ENCODE measurements at places on chromosomes 7 and 10. TPM values are rescaled to one million over a fixed set of nuclear protein-coding genes. Genes with fewer than 3 reads are reported as not detected.

DNA sequence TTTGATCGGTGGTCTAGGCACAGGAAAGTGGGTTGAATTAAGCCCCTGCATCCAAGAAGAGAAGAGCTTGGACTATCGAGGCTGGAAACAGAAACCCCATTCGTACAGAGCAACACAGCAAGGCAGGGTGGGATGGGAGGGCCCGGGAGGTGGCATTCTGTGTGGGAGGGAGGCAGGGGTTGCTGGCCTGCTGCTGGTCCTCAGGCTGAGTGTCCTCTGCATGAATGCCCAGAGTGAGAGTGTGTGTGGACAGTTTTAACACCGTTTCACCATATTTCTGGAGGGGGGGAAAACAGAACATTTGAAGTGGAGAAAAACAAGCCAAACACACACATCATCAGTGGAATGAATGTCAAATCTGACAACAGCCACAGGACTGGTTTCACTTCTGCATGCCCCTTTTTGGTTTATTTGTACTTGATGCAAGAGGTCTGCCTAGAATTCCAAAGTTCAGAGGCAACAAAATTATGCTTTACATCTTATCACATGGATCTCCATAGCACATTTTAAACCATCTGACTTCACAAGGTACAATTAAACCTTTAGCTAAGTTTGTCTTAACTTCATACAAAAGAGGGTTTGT, 11.1 kb upstream of the ENO4 start:
- no peak for DNase-seq

DNA sequence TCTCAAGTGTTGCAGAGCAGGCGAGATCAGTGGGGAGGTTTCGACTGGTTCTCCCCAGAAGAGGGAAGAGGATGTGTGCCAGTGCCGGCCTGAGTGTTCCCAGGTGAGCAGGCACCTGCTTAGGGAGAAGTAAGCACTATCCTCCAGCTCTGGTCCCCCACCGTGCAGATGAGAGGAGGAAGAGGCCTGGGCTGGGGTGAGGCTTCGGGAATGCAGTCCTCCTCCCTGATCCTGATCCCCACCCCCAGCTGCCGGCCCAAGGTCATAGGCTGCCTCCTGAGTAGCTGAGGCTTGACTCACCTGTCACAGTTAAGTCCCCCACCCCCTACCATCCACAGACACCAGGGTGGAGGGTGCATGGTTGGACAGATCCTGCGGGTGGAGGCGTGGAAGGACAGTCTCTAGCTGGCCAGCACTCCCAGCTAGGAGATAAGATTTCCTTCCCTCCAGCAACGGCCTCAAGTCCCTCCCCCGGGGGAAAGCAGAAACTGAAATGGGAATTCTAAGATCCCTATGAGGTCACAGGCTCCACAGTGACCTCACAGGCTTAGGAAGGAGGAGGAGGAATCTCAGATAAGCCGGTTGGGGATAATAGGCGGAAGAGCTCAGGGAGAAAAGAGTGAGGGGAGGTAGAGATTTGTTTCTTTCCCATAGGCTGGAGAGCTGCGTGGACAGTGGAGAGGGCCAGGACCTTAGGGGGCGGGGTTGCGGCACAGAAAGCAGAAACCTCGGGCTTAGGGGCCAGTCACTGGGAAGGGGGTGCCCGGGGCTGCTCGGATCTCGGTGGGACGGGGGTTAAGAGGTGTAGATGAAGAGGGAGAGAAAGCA, 1.0 kb downstream of the LRCH4 start:
- DNase-seq, result no peak

DNA sequence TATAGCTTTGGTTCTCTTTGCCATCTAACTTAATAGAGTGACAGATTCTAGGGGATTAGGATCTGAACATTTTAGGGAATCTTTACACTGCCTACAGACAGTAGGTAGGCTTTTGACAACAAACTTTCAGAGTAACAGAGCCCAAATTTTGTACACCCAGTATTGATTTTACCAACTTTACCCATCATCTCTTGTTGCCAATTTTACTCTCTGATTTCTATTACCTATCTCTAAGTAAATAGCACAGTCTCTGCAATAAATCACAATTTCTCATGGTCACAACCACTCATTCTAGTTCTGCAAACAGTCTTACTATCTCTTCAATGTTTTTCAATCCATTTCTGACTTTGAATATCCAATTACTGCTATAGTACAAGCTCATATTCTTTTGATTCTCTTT, 1097.6 kb upstream of the PHF14 start:
- no peak for DNase-seq

DNA sequence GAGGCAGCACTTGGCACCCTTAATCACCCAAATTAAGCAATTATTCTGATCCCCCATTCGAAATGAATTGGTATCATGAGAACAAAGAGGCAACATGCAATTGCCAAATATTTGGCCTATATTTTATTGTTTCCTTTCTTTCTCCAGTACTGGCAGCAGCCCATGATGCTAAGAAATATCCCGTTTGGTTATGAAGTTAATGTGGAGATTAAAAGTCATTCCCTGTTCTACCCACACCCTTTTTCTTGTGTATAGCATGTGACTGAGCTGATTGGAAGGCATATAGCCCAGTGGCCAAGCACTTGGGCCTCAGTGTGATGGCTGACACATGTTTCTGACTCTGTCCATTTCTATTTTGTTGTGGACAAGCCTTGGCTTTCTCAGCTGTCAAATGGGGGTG, 692.3 kb upstream of the GALNT17 start:
- DNase-seq, result no peak

FAM25A gene
- 2.0 TPM for total RNA-seq

DNA sequence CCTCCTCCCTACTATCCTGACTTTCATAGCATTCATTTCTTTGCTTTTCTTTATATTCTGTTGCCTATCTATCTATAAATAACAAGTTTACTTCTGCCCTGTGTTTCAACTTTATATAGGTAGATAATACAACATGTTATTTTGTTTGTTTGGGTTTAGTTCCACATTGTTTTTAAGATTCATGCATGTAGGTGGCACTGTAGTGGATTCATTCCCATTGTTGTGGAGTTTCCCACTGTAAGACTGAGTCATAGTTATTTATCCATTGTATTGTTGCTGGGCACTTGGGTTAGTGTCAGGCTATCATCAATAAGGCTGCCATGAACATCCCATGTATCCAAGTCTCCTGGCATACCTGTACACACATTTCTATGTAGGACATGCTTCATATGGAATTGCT, 127.7 kb downstream of the ARHGAP22 start:
- no peak for DNase-seq

MRLN gene
- 1.2 TPM for total RNA-seq

GRCh38 chr10:96667401-96667800, 52.9 kb downstream of the PIK3AP1 start:
- no peak for DNase-seq

EVX1 gene
- total RNA-seq, result not detected

DNA sequence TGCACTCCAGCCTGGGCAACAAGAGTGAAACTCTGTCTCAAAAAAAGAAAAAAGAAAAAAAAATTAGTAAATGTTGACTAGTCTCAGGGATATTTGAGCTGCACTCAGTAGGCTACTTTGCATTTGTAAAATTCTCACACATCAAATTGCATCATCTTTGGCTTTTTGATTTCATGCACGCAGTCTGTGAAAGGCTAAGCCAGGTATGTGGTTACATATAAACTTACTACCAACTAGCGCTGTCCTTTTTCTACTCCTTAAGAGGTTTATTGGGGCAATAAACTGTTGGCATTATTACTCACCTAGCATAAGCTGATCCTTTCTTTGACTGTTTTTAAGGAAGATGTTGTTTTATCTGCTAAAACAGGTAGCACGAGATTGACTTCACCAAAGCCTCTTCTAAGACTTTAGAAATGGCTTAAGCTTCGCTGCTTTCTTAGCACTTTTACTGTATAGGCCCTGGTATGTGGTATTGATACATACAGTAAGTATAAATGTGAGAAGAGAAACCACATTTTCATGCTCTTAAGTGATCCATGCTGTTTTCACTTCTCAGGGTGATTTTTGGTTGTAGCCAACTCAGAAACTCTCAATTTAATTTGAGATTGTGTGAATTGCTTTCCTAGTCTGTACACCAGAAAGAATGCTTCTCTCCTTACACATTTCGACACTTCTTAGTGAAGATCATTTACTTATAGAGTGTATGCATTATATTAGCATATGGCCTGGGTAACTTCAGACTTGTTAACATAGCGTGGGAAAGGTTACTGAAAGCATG, 323.9 kb downstream of the AUTS2 start:
- no peak for DNase-seq

LRRC61 gene
- total RNA-seq, result 7.3 TPM

ASAH2 gene
- 1.2 TPM for total RNA-seq

VOPP1 gene
- 70.4 TPM for total RNA-seq

FOXP2 gene
- 18.9 TPM for total RNA-seq

ANKRD7 gene
- 7.4 TPM for total RNA-seq

DNA sequence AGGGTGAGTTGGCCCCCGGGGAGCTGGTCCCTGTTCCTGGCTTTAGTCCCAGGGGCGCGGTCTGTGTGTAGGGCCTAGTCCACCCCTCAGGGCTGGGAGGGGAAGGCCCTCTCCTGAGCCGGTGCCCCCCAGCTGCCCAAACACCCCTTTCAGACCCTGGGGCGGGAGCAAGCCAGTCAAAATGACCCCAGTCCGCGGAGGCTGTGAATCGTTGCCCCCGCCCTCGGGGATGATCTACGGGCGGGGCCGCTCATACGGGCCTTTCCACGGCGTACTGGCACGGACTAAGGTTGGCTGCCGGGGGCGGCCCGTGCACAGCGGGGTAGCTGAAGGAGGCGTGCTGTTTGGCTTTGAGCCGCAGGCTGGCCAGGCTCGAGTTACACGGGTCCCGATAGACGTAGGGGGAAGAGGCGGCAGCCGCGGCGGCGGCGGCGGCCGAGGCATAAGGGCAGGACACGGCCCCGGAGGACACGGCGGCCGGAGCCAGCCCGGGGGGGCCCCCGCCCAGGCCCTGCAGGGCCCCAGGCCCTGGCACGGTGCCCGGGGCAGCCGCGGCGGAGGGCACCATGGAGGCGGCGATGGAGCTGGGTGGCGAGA, 4.3 kb downstream of the ELOVL3 start:
- no peak for DNase-seq

DNA sequence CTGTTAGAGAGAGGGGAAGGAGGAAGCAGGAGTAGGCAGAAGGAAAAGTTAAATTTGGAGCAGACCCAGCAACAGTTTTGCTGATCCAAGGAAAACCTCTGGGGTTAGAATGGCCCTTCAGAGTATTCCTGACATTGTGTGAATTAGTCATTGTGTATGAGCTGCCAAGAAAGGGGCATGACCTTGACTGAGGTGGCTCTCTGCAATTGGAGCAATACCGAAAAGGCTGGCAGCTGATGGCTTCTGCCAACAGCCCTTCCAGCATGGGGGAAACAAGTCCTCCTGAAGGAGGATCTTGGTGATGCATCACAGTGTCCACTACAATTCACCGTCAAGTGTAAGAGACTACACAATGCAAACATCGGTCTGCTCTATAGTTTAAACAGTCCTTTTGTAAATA, 20.6 kb upstream of the WASL start:
- no peak for DNase-seq

TNS3 gene
- total RNA-seq, result 74.5 TPM

PODXL gene
- total RNA-seq, result 34.2 TPM

CTAGE15 gene
- 0.90 TPM for total RNA-seq

DNA sequence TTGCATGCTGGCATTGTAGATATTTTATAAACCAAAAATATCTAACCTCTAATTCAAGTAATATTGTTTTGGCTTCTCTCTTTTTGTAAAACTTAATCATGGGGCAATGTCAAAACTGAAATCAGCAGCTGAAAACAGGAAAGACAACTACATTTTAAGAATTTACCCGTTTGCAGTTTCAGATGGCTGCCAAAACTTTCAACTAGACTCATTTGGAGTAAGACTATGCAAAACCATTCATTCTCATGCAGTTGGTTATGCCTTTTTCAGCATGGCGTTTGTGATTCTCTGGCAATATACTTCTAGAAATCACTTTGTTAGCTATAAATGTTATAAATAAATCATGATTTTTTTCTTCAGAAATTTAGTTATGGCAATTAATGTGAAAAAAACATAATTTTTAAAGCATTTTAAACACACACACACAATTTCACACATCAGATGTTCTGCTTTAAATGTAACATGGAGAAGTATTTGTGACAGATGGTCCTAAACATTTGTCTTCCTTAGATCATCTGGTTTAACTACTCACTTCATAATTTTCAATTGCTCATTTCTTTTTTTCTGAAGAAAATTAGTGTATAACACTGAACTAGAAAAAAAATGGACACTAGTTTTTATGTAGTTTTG, 116.4 kb downstream of the ITGB8 start:
- no peak for DNase-seq

- no peak for DNase-seq
These were observed 50.5 kb downstream of the STRA8 start for GRCh38 chr7:135283959-135284638.

- DNase-seq, result no peak
These were observed 123.6 kb upstream of the POM121L12 start for GRCh38 chr7:52911795-52912194.

GRCh38 chr7:27030393-27031050, 65.3 kb downstream of the HOXA1 start:
- no peak for DNase-seq

GRCh38 chr7:73507556-73507955, 14.5 kb downstream of the BAZ1B start:
- DNase-seq, result no peak

GRCh38 chr7:45922810-45923209, 1.7 kb upstream of the IGFBP3 start:
- no peak for DNase-seq

- no peak for DNase-seq
These were observed 27.3 kb upstream of the KMT2E start for GRCh38 chr7:104986628-104987259.

DNA sequence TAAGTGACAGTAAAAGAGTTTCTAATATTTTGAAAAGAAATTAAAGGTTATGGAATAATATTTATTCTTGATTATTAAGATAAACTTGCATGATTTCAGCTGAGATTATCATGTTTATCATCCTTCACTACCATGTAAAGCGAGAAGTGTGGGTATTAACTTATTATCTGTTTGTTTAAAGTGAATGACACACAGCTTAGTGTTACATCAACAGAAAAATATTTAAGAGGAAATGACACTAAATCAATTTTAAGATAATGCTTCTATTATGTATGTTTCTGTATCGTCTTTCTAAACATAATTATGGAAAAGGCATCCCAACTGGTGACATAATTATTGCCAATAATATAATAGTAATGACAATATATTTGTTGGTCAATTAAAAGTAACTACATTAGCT, 213.1 kb downstream of the PCDH15 start:
- no peak for DNase-seq

- no peak for DNase-seq
These were observed 37.9 kb downstream of the PNLIPRP3 start for GRCh38 chr10:116465546-116465945.

DNA sequence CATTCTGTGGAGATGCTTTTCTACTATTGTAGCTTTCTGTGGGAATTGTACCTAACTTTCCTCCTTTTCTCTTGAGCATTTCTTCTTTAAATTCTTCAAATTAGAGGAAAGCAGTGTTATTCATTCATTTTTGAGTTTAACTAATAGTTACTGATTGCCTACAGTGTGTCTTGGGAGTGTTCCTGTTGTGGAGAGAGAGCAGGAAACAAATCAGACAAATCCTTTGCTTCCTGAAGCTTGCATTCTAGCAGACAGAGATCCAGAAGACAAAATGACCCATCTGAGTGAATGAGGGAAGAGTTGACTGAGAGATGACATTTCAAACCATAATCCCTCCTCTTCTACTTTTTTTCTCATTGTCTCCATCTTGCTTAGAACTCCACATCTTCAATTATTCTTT, 170.4 kb downstream of the SUGCT start:
- no peak for DNase-seq

- no peak for DNase-seq
These were observed 1258.1 kb upstream of the CELF2 start for GRCh38 chr10:9759596-9759995.

Data from dorsolateral prefrontal cortex (tissue), 122 donors.